8988T (cell line): ENCODE measurements at places on chromosomes 3 and 15.

DNA sequence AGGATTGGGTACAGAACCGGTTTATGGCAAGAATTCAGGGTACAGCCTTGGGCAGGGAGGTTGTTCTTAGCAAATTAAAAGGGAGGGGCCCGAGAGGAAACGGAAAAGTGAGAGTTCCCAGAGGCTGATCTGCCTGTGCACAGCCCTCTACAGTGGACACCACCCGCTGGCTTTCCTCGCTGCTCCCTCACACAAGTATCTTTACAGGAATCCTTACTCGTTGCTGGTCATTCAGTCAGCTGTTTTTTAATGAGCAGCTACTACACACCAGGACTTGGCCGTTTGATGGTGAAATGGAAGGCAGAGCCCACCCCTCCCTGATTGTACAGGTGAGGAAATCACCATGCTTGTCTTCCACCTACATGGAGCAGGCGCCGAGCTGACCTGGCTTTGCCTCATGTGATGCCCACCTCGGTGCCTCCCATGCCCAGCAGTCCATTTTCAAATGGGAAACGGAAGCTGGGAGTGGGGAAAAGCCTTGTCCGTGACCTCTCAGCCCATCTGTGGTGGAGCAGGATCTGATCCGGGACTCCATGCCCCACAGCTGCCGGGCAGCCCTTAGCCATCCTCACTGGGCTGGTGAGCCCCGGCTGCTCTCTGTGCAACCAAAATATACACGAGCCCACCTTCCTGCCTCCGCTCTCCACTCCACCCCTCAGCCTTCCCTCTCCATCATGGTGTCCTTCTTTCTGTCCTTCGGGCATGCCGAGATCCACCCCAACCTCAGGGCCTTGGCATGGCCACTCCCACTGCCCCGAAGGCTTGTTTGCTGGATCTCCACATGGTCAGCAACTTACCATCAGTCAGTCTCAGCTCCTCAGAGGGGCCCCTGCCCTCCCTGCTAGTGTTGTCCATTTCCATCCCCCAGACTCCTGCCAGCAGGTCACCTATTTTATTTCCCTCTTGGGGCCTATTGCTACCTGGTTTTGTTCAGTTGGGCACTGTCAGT, 33.3 kb upstream of the FGD5 start:
- DNase-seq = no peak

DNA sequence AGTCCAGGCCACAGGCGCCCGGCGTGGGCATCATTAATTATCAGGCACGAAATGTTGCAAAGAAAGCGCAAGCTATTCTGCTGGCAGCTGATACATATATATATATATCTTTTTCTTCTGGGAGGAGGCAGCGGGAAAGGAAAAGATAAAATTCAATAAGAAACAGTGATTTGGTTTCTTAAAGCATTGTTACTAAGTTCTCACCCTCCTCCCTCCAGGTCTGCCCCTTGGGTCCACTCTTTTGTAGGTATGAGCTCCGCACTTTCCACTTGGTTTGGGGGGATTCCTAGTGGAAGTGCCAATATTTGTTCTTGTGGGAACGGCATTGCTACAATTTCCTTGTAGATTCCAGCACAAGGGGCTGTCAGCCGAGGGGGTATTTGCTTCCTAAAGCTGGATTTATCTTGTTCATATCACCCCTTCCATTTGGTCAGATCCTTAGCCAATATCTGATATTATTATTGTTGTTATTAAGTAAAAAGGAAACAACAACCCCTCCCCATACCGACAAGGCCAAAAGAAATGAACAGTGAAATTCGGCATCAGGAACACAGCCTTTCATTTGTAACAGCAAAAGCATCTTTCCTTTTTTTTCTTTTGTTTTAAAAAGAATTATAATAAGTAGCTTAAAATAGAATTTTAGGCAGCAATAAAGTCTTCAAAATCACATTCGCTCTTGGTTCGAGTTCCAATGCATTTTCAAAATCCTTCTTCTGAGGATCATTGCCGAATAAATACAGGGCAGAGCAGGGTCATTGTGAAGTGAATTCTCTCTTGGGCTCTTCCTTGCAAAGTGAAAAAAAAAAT, 15.6 kb downstream of the ZIC1 start:
- no peak for DNase-seq

DNA sequence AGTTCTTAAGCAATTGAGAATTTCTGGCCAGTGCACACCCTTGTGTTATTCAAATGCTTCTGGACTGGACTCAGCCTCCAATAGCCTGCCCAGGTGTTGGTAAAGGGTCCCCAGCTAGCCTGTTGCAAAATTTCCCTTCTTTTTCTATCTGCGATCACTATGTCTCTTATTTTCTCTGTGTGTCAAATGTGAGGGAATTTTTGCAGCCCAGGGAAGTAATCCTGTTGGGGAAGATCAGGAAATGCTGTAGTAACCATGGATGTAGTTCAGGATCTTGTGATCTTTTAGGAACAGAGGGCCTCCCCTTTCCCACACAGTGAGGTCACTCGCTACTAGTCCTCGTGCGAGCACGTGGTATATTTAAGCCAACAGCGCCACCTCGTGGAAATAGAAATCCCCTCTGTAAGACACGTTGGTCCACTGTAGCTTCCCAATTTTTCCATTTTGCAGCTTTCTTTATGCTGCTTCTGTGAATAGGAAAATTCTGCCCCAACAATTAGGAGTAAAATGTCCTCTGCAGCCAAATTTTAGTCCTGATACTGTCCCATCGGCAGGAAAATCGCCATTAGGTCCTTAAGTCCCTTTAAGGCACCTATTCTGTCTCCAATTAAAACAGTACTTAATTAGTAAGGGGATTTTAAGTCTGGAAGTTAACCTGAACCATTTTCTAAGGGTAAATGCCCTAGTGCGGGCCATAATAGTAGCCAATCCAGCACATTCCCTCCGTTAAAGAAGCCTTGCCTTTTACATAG, 4.0 kb upstream of the SMCO1 start:
- DNase-seq = no peak

- DNase-seq = no peak
Measured at GRCh38 chr3:183490653-183491052, 62.2 kb upstream of the MCF2L2 start.

DNA sequence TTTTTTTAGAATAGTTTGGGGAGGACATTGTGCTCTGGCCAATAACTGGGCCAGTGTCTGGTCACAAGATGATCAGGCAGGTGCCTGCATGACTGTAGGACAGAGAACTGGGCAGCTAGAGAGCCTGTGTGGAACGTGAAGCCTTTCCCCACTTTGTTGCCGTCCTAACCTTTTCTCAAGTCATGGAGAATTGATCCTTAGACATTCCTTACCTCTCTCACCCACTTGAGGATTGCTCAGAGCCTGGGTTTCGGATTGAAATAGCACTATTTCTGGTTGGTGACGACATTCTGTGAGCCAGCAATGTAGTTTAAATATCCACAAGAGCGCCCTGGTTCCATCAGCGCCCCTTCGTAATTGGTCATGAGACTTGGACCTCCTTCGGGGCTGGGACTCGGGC, 138.4 kb downstream of the IGF1R start:
- DNase-seq = no peak

DNA sequence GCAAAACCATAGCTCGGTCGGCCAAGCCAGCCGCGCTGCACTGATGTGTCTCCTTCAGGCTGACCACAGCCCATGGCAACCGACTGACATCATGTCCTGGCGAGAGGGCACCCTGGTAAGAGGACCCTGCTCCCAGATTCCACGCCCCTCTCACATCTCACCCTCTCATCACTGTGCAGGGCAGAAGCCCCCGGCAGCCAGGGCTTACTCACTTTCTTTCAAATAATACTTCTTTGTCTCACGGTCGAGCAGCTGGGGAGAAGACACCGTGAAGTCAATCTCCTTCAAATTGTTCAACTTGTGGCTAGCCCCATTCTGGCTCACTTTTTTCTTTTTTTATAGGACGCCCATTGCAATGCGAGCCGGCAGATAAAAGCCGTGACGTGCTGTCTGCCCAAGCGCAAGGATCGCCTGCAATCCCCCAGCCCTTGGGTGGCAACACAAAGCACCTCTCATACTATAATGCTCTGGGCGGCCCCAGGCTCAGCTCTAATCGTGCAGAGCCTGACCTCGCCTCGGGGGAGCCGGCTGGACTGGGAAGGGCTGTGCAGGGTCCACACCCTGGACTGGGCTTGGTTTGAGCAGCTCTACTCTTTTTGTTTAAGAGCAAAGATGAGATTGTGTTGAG, 33.6 kb downstream of the VGLL4 start:
- no peak for DNase-seq

DNA sequence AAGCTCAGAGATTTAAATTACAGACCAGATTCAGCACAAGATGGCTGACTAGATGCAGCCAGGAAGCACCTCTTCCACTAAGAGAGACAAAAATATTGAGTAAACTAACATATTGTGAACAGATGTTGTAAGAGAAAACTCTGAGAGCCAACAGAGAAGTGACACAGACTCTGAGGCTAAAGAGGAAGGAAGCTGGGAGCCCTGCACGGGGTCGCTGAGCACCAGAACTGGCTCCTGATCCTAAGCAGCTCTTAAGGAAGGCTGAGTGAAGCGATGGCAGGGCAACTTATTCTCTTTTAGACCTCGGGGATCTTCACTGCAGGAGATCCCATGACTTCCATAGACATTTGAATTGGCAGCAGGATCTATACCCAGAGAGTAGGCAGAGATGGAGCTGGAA, 578.0 kb upstream of the GRM7 start:
- DNase-seq = no peak

DNA sequence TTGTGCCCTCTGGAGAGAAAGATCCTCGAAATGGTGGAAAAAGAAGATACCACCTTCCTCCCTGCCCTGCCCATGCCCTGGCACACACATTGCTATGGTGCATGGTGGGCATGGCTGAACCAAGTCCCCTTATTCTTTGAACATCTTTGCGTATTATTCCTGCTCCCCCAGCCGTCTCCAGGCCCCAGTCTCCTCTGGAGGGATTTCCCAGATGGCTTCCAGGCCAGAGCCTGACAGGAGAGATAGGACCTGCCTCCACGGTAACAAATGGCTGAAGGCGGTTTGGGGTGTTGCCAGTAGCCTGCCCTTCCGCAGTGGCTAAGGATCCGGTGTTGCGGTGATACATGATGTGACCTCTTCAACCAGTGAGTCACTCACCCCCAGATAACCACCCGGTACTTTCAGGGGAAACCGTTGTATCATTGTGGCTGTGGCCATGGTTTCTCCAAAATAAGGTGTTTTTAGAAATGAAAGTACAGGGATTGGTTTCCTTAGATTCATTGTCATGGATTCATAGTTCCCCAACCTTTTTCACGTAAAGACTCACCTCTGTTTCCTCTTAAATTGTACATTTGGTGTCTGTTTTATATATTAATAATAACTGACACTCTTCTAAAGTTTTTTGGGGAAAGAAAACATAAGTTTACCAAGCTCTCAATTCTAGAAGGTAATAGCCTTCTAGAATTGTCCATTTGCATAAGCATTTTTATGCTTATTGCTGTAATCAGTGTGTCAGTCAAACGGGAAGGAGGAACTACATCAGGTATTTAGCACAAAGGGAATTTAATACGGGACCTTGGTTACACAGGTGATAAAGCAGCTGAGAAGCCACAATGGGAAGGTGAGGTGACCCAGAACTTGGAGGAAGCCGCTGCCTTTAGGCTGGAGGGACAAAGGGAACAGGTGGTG, 25.9 kb downstream of the SMAD3 start:
- DNase-seq = no peak

GRCh38 chr3:8646313-8646938, 1.8 kb upstream of the SSUH2 start:
- no peak for DNase-seq

- no peak for DNase-seq
Measured at GRCh38 chr3:32603064-32603463, 32.4 kb upstream of the DYNC1LI1 start.

GRCh38 chr3:129598000-129598381, 8.5 kb downstream of the PLXND1 start:
- no peak for DNase-seq

- no peak for DNase-seq
Measured at GRCh38 chr15:42035435-42035761, 14.6 kb upstream of the PLA2G4E start.

- no peak for DNase-seq
Measured at GRCh38 chr3:179321668-179322285, 1.1 kb upstream of the ZNF639 start.

DNA sequence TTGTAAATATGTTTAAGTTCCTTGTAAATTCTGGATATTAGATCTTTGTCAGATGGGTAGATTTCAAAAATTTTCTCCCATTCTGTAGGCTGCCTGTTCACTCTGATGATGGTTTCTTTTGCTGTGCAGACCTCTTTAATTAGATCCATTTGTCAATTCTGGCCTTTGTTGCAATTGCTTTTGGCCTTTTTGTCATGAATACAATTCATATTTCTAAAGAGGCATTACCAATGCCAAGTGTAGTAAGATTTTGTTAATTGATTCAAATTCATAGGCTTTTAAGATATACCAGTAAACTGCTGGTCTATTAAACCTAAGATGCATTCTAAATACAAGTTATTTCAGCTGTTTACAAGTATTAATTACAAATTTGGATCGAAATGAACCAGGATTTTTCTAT, 31.0 kb downstream of the PIK3R4 start:
- DNase-seq = no peak

GRCh38 chr3:93994056-93994455, 14.1 kb downstream of the ARL13B start:
- no peak for DNase-seq

- DNase-seq = no peak
Measured at GRCh38 chr3:167929968-167930367, 165.8 kb downstream of the GOLIM4 start.

- peak; percentile 52 for DNase-seq
Measured at GRCh38 chr3:63993653-63994079, 29.6 kb downstream of the PSMD6 start.

GRCh38 chr15:80588801-80589200, 106.3 kb upstream of the ABHD17C start:
- no peak for DNase-seq
